ENCODE measurements at places on chromosomes 3 and 15. TPM values are rescaled to one million over a fixed set of nuclear protein-coding genes. Genes with fewer than 3 reads are reported as not detected.

GRCh38 chr3:179731544-179731943 lies 78.7 kb downstream of the USP13 start:
- no peak overlapping the region for H3K4me3 ChIP-seq
- H3K36me3 ChIP-seq = no peaks in the 10 kb centered on the region
- no peaks in the 10 kb centered on the region for H3K27me3 ChIP-seq
- H3K27ac ChIP-seq = no peak overlapping the region
- no peak for DNase-seq
- no peaks in the 10 kb centered on the region for H3K4me1 ChIP-seq

- H3K27me3 ChIP-seq = no peaks in the 10 kb centered on the region
- no peak overlapping the region for H3K27ac ChIP-seq
- H3K36me3 ChIP-seq = no peaks in the 10 kb centered on the region
- H3K4me3 ChIP-seq = no peak overlapping the region
- H3K4me1 ChIP-seq = no peaks in the 10 kb centered on the region
- DNase-seq = no peak
Observed at GRCh38 chr15:53843166-53843565, 83.7 kb upstream of the WDR72 start.

DNA sequence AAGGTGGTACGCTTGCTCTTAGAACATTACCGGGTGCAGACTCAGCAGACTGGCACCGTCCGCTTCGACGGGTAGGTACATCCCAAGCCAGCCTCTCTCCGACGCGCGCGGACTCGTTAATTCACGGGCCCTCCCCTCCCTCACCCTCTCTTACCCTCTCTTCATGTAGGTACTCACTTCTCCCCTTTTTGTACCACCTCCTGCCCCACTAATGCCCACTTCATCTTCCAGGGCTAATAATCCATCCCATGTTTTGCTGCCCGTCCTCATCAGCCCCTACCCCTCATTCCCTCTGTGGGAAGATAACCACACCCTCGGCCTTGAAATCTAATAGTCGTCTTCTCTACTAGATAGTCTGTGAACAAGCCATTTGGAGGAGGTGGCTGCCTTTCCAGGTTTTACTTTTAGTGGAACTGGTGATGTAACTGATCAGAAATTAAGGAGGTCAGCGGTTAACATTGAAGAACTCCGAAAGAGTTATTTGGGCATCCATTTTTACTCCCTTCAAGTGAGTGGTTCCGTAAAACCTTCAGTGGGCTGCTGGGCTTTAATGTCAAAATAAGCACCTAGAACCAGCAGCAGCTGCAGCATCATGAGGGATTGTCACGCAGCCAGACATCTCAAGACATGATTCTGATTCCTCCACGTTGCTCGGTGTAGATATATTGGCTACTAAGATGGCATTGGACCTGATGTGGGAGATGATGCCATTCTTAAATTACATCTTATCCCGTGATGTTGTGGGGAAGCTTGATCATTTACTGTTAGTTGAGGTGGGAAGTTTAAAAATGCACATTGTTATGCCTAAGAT lies 1.3 kb downstream of the FEM1B start:
- H3K36me3 ChIP-seq = no peaks in the 10 kb centered on the region
- H3K4me1 ChIP-seq = peaks cover 59% of the 10 kb centered on the region
- peaks cover 4% of the 10 kb centered on the region for H3K27me3 ChIP-seq
- no peak for DNase-seq
- peak overlapping the region; percentile 93 for H3K4me3 ChIP-seq
- H3K27ac ChIP-seq = peak overlapping the region; percentile 92

The ZBBX gene
- polyA plus RNA-seq = not detected

The FETUB gene
- polyA plus RNA-seq = not detected

The SLC12A1 gene
- not detected for polyA plus RNA-seq

All from immature natural killer cell (primary cell).